Fibroblast of villous mesenchyme (primary cell): ENCODE measurements at places on chromosomes 11 and 22. TPM values are rescaled to one million over a fixed set of nuclear protein-coding genes. Genes with fewer than 3 reads are reported as not detected.

TRIM29 gene
- 0.86 and 1.3 TPM in 2 replicates for total RNA-seq

PPP1R14B gene
- 155 and 175 TPM in 2 replicates for total RNA-seq

TTC28 gene
- total RNA-seq = 23.3 and 27.4 TPM in 2 replicates

GRCh38 chr11:27234961-27235360, 128.1 kb downstream of the CCDC34 start:
- no peak for DNase-seq

DNA sequence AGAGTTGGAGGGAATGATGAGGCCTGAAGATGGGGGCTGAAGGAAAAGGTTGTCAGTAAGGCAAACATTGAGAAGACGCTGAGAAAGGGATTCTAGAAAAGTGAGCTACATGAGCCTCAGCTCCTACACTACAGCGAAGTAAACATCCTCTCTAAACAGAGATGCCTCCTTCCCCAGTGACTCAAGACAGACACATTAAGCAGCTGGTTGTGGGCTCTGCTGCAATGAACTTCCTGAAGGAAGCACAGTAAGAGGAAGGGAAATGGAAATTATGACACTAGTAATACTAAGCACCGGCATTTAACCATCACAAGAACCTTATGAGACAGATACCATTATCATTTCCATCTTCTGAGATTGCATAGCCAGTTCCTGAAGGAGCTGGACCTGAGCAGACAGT, 190.5 kb downstream of the C11orf87 start:
- DNase-seq = no peak

DNA sequence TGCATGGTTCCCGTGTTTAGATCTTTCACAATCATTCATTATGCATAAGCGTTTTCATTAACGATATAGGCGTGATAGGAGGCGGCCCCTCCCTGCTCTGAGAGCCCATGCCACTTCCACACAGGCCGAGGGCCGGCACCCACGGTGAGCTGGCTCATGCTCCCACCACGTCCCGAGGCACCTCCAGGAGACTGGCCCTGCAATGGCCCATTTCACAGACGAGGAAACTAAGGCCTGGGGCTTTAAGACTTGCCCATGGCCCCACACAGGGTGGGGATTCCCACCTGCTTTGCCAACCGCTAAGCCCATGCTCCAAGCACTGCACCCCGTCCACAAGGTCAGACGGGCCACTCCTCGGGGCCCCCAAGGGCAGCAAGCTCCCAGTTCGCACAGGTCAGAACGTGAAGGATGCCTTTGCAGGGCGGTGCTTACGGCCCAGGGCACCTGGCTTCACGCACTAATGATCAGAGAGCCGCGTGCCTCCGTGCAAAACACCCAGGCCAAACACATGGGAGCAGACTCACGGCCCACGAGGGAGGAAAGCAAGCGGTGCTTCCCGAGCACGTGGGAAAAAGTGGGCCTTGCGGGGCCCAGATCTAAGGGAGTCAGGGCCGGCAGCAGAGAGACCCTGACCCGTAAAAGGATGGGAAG, 8.3 kb downstream of the OSBPL5 start:
- no peak for DNase-seq
